Thymus (tissue), 14 donors: ENCODE measurements at places on chromosomes 4 and X. TPM values are rescaled to one million over a fixed set of nuclear protein-coding genes. Genes with fewer than 3 reads are reported as not detected.
A peak's percentile ranks its signal among the peaks of the same experiment; 100 is the strongest.

DNA sequence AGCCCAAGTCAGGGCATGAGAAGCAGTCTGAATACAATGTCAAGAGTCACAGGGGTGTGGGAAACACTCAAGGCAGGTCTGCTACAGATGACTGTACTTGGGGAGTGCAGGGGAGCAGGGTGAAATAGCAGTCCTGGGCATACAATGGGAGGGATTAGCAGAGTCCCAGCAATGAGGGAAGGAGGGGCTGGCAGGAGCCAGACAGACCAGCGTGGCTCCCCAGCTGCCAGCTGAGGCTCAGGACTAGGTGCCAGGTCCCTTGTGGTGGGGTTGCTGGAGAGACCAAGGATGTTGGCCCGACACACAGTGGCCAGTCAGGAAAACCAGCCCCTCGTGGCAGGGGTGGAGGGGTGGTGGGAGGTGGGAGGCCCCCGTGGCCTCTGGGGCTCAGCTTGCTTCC, 86.6 kb downstream of the RTL5 start:
- H3K36me3 ChIP-seq: no peaks in the 10 kb centered on the region
- H3K4me3 ChIP-seq: no peak overlapping the region
- peaks cover 5% of the 10 kb centered on the region for H3K4me1 ChIP-seq
- no peak for DNase-seq

The MAGEA4 gene
- total RNA-seq: not detected

DNA sequence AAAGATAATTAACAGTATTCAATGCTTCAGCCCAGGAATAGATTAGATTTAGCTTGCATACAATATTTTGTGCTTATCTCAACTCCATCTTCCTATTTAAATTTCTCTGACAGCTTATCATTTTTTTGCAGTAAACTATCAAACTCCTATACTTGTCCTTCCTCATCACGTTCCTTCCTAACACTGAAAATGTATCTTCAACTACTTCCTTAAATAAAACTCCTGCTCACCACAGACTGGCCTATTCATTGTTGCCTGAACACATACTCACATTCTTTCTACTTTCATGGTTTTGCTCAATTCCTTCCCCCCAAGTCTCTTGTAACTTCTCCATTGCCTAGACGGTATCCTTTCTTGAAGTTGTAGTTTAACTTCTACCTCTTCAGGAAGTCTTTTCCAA, 28.5 kb upstream of the PTPN13 start:
- no peaks in the 10 kb centered on the region for H3K27me3 ChIP-seq
- H3K4me1 ChIP-seq: no peaks in the 10 kb centered on the region
- H3K36me3 ChIP-seq: no peaks in the 10 kb centered on the region
- H3K27ac ChIP-seq: no peak overlapping the region

The TMPRSS11D gene
- total RNA-seq: 0.05 TPM

DNA sequence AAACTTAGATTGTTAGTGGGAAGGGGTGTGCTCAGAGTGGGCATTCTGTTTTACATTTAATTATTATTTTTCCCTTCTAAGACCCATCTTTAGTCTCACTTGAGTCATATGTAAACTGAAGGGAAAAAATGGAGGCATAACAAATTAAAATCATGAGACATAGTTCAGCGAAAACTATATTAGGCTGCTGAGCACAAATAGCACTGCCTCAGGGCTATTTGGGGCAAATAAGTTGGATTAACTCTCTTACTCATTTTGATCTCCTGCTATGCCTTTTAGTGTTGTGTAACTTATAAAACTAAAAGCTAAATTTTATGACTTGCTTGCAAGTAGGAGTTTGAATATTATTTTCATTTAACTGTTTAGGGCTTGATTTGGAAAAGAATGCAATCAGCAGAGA, 1329.2 kb upstream of the PCDH7 start:
- no peak overlapping the region for H3K4me3 ChIP-seq
- no peak for DNase-seq
- no peak overlapping the region for H3K27ac ChIP-seq
- no peaks in the 10 kb centered on the region for H3K36me3 ChIP-seq
- no peaks in the 10 kb centered on the region for H3K4me1 ChIP-seq
- no peaks in the 10 kb centered on the region for H3K27me3 ChIP-seq

- H3K36me3 ChIP-seq: no peaks in the 10 kb centered on the region
- no peak overlapping the region for H3K4me3 ChIP-seq
- H3K4me1 ChIP-seq: peaks cover 18% of the 10 kb centered on the region
These were observed 152.8 kb downstream of the RASL11B start for GRCh38 chr4:53014881-53015280.

GRCh38 chr4:7266525-7267292, 74.4 kb downstream of the SORCS2 start:
- H3K27me3 ChIP-seq: no peaks in the 10 kb centered on the region
- no peak overlapping the region for H3K4me3 ChIP-seq
- H3K36me3 ChIP-seq: no peaks in the 10 kb centered on the region
- DNase-seq: no peak

DNA sequence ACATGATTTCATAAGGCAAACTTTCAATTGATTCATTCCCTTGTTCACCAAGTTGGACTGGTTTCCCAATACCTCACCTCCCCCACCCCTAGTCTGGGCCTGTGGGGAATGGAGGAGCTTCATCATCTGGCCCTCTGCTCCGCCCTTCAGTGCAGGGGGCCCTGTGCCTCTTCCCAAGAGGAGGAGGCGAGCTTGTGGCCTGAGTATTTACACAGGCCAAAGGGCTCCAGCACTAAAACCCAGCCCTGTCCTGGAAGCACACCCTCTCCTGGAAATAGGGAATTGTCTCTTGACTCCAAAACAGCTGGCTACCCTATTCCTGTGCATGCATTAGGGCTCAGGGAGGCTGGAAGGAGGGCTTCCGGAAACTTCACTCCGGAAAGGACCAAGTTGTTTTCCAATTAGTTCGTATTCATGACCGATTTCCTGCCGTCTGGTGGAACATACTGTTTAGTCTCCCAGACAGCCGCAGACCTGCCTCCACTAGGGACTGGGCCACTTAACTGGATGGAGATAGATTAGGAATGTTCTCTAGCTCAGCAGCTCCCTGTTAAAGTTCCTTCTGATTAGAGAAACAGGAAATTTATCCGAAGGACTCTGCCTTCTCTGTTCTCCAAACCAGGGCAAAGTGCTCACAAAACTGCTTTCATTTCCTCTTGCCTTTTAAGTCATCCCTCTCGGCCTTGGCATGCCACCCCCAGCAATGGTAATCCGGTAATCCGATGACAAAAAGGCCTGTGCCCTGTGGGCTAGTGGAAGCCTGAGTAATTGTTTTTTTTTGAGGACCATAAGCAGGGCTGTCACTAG, 5.8 kb downstream of the SRPX2 start:
- no peak overlapping the region for H3K4me3 ChIP-seq
- H3K27ac ChIP-seq: no peak overlapping the region
- no peak for DNase-seq
- H3K4me1 ChIP-seq: no peaks in the 10 kb centered on the region
- no peaks in the 10 kb centered on the region for H3K27me3 ChIP-seq
- H3K36me3 ChIP-seq: no peaks in the 10 kb centered on the region

The MTMR8 gene
- total RNA-seq: 2.1 TPM

The SMIM10 gene
- 1.3 TPM for total RNA-seq

DNA sequence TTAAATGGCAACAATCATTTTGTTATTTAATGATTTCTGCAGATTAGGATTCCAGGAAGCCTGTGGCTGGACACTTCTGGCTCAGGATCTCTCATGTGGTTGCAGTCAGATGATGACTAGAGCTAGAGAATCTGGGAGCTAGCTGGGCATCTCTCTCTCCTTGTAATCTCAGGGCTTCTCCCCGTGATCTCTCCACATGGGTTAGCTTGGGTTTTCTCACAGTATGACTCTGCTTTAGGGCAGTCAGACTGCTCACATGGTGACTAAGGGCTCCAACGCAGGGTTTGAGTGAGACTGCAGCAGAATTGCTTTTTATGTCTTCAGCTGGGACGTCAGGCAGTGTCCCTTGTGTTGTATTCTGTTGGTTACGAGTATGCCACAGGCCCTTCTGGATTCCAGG, 361.4 kb downstream of the CBLL2 start:
- no peak overlapping the region for H3K27ac ChIP-seq
- no peak overlapping the region for H3K4me3 ChIP-seq
- H3K4me1 ChIP-seq: no peaks in the 10 kb centered on the region
- H3K27me3 ChIP-seq: no peaks in the 10 kb centered on the region
- no peak for DNase-seq

DNA sequence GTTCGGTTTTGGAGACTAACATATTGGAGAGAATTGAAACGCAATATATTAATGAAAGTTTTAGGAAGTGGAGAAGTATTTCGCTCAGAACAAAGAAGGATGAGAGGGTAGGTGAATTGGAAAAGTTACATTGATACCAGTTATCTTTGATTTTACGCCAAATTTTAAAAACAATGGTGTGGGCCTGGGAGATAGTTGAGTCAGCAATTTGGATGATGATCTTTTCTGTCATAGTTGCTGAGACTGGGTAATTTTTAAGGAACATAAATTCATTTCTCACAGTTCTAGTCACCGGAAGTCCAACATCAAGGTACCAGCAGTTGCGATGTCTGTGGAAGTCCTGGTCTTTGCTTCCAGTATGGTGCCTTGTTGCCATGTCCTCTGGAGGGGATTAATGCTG, 644.8 kb upstream of the LCORL start:
- no peaks in the 10 kb centered on the region for H3K27me3 ChIP-seq
- H3K4me3 ChIP-seq: no peak overlapping the region
- no peak overlapping the region for H3K27ac ChIP-seq
- no peak for DNase-seq
- H3K4me1 ChIP-seq: no peaks in the 10 kb centered on the region

The IL21 gene
- total RNA-seq: 0.19 TPM

DNA sequence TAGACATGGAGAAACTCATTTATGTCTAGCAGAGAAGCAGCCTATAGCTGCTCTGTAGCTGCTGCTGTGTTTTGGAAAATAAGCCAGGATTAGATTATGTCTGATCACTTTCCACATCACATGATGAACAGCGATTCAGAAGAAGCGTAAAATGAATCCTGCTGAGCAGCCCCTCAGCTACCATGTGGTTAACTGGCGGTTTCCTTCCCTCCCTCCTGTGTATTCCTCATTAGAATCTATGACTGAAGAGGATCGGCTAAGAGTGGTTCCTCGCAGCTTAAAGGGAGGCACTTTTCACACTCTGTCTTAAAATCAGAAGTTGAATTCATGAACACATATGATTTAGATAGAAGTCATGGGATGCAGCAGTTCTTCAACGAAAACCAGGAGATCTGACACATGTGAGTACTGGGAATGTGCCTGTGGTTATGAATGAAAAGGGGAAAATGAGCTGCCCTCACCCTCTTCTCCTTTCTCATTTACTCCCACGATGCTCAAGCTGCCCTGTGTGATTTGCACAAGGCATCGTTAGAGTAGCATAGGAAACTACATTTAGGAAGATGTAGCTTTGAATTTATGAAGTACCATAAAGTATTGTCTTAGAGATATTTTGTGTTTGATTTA, at the start of gene PPEF1:
Gene PPEF1, plus strand, starts transcription at position 220 of the 624 bp plus-strand sequence. Its CDS starts 136 bp downstream, at position 356.
- H3K4me1 ChIP-seq: no peaks in the 10 kb centered on the region
- no peaks in the 10 kb centered on the region for H3K27me3 ChIP-seq
- no peak within 1 kb of the TSS for H3K4me3 ChIP-seq
- no peaks in the 10 kb centered on the region for H3K36me3 ChIP-seq

- no peak overlapping the region for H3K4me3 ChIP-seq
- H3K27me3 ChIP-seq: no peaks in the 10 kb centered on the region
- H3K4me1 ChIP-seq: no peaks in the 10 kb centered on the region
- DNase-seq: no peak
- H3K27ac ChIP-seq: no peak overlapping the region
These were observed 144.0 kb downstream of the ADAM29 start for GRCh38 chr4:175062183-175062592.

- no peaks in the 10 kb centered on the region for H3K27me3 ChIP-seq
- DNase-seq: no peak
- H3K4me1 ChIP-seq: no peaks in the 10 kb centered on the region
- no peaks in the 10 kb centered on the region for H3K36me3 ChIP-seq
- H3K4me3 ChIP-seq: no peak overlapping the region
These were observed 103.9 kb upstream of the RAB40AL start for GRCh38 chrX:102833136-102833535.

- no peak for DNase-seq
- H3K36me3 ChIP-seq: no peaks in the 10 kb centered on the region
- no peak overlapping the region for H3K27ac ChIP-seq
These were observed 1502.1 kb upstream of the ADGRL3 start for GRCh38 chr4:59698041-59698440.

- DNase-seq: no peak
- no peak overlapping the region for H3K27ac ChIP-seq
- H3K4me1 ChIP-seq: peaks cover 32% of the 10 kb centered on the region
- H3K4me3 ChIP-seq: no peak overlapping the region
These were observed 21.8 kb upstream of the TNIP3 start for GRCh38 chr4:121185960-121186359.

- no peak overlapping the region for H3K27ac ChIP-seq
- H3K4me1 ChIP-seq: peaks cover 18% of the 10 kb centered on the region
- H3K4me3 ChIP-seq: no peak overlapping the region
- H3K36me3 ChIP-seq: no peaks in the 10 kb centered on the region
These were observed 74.1 kb upstream of the PPP3CA start for GRCh38 chr4:101421386-101421785.

DNA sequence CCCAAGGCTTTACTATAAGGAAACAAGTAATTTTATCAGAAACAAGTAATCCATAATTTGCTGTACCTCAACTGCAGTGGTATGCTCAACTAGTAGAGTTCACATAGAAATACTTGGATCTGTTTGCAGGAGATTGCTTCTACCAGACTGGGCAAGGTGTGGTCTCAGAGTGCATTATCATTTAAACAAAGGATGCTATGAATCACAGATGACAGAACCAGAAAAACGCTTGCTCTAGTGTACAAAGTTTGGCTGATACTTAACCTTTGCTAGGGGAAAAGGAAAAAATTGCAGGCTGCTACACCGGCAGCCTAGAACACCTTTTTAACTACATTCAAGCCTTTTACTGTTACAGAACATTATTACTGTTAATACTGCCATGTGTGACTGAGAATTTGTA, 97.1 kb downstream of the ENOX2 start:
- no peak for DNase-seq
- H3K36me3 ChIP-seq: no peaks in the 10 kb centered on the region
- H3K4me1 ChIP-seq: no peaks in the 10 kb centered on the region
- no peak overlapping the region for H3K27ac ChIP-seq
- no peak overlapping the region for H3K4me3 ChIP-seq

GRCh38 chrX:133638285-133638684, 223.0 kb upstream of the GPC4 start:
- H3K4me3 ChIP-seq: no peak overlapping the region
- H3K4me1 ChIP-seq: no peaks in the 10 kb centered on the region
- no peaks in the 10 kb centered on the region for H3K27me3 ChIP-seq
- DNase-seq: no peak

GRCh38 chr4:53782458-53782845, 191.2 kb upstream of the LNX1 start:
- H3K27ac ChIP-seq: no peak overlapping the region
- DNase-seq: no peak
- no peaks in the 10 kb centered on the region for H3K27me3 ChIP-seq

- H3K27me3 ChIP-seq: peaks cover 25% of the 10 kb centered on the region
- H3K4me3 ChIP-seq: peak overlapping the region; percentile 44
- H3K4me1 ChIP-seq: no peaks in the 10 kb centered on the region
- DNase-seq: peak; percentile 56
- H3K27ac ChIP-seq: peak overlapping the region; percentile 70
- H3K36me3 ChIP-seq: no peaks in the 10 kb centered on the region
These were observed 47.5 kb downstream of the CLDN34 start for GRCh38 chrX:10014462-10015354.

GRCh38 chr4:183633476-183634400, 25.2 kb downstream of the RWDD4 start:
- H3K4me3 ChIP-seq: no peak overlapping the region
- H3K4me1 ChIP-seq: no peaks in the 10 kb centered on the region
- no peaks in the 10 kb centered on the region for H3K36me3 ChIP-seq
- no peak overlapping the region for H3K27ac ChIP-seq
- peak; percentile 7 for DNase-seq
